ENCODE measurements at places on chromosomes 4 and X.

GRCh38 chr4:37549041-37549440 lies 137.1 kb downstream of the RELL1 start:
- DNase-seq: no peak

- DNase-seq: no peak
These were observed 498.3 kb upstream of the INTU start for GRCh38 chr4:127134490-127134889.

DNA sequence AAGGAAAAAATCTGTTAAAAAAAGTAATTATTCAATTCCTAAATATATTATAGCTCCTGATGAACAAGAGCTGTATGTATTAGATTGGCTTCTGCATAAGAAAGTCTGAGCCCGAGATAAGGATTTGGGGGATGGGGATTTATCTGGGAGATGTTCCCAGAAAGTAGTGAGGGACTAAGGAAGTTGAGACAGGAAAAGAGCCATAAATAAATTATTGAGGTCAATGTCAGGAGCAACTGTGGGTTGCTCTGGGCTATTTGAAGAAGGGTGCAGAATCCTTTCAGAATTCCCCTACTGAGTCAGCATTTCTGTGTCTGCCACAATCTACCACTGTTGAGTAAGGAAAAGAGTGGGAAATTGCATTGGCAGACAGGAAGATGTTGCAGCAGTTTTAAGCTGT lies 3.1 kb upstream of the TDO2 start:
- no peak for DNase-seq

DNA sequence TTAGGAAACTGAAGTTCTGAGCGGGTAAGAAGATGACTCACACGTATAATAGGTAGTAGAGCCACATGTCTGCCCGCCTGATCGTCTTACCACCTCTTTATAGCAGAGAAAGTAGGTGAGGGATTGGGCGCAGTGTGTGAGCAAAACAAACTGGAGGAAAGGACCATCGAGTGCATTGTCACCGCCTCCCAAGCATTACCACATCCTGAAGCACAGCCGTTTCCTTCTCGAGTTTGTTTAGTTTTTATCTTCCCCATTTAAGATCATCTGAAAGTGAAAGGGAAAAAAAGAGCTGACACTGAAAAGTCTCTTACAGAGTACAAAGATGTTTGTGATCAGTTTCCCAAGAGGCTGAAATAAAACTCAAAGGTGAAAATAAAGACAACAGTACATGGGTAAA lies 14.8 kb downstream of the PDK3 start:
- DNase-seq: peak; percentile 85

GRCh38 chr4:74447636-74448233 lies 2.8 kb downstream of the AREG start:
- DNase-seq: no peak
